ENCODE measurements at places on chromosomes 5 and 9.

DNA sequence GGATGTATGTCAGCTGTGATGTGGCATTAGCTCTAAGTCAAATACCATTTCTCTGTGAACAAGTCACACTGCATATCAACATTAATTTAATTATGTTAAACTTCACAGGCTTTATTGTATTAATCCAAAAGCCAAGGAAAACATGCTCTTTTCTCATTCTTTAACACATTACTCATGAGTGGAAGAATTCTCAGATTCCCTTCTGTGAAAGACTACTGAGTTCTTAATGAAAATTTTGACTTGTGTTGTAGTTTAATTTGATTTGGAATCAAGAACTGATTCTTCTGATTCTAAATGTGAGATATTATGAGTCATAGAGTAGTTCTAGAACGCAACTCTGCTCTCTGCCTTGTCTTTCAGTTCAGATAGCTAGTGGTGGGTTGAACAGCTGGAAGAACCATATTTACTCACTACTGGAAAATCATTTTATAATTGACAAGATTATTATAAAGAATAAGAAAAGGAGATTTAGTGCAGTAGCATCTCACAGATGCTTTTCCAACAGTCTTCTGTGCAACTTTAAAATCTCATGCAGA, 90.6 kb downstream of the VCAN start:
- no peak for DNase-seq

- DNase-seq, result no peak
These were observed 124.7 kb upstream of the TBC1D2 start for GRCh38 chr9:98380065-98380681.

DNA sequence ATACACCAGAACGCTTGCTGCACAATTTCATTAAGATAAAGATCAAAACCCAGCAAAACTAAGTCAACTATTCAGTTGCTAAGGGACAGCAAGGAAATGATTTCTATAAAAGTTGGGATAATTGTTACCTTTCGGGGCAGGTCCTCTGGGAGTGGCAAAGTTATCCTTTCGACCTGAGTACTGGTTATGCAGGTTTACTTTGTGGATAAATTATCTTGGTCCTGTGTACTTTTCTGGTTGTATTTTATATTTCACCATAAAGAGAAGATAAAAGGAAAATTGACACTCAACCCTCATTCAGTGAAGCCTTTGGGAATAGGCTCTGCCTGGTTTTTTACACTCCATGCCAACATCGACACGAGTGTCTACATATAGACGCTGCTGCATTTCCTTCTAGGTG, 146.5 kb downstream of the SYK start:
- no peak for DNase-seq

- DNase-seq, result no peak
These were observed 9.4 kb downstream of the ZNF366 start for GRCh38 chr5:72497823-72498222.

DNA sequence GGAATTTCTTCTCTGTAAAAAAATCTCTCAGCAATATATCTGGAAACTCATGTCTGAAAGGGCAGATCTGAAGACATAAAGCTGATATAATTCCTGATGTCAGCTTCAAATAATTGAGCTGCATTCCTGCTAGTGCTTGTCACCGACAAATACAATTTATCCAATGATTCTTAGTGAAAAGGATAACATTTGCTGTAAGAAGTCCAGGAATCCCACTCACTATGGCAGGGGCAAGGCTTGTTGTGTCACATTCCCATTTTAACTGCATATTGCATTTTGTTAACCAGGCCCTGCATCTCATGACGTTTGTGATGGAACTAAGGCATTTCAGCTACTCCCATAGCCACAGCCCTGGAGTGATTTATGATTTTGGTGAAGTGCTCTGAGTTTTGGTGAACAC, 160.1 kb upstream of the DAB2 start:
- no peak for DNase-seq

GRCh38 chr9:34957492-34958410, at the start of gene PHF24:
Gene PHF24, plus strand, starts transcription at chr9:34958285. Its CDS starts 13,014 bp downstream, at chr9:34971299.
- no peak for DNase-seq

GRCh38 chr5:134523543-134524271, 1.8 kb upstream of the JADE2 start:
- no peak for DNase-seq

- DNase-seq, result no peak
These were observed 23.2 kb upstream of the SPTAN1 start for GRCh38 chr9:128529191-128529590.

GRCh38 chr5:106768392-106768791, 902.3 kb downstream of the EFNA5 start:
- DNase-seq, result no peak

DNA sequence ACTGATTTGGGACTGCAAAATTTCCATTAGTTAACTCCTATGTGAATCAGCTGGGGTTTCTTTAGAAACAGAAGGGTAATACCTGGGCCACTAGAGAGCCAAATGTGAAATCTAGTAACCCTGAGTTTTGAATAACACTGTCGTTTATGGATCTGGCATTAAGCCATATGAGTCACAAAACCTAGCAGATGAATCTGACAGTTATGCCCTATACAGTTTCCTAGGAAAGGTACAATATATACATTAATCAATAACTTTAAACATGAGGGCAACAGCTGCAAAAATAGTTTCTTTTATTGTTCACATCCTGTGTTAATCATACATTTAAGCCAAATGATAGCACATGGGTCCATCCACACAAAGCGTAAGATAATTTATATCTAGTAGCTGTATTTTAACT, 56.9 kb downstream of the PAM start:
- DNase-seq, result no peak

DNA sequence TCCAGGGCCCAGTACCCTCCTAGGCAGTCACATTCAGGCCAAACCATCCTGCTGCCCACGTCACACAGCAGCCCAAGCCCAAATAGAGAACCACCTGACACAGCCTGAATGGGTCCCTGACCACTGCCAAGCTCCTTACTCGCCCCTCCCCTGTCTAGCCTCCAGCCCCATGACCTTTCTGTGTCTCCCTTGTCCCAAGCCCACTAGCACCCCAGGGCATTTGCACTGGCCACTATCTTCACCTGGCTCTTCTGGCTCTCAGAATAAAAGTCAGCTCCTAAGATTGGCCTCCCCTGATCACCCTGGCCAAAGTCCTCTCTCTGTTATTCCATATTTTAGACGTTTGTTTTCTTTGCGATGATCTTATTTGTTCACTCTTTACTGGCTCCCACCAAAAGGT, 20.4 kb downstream of the FGFR4 start:
- DNase-seq, result no peak

DNA sequence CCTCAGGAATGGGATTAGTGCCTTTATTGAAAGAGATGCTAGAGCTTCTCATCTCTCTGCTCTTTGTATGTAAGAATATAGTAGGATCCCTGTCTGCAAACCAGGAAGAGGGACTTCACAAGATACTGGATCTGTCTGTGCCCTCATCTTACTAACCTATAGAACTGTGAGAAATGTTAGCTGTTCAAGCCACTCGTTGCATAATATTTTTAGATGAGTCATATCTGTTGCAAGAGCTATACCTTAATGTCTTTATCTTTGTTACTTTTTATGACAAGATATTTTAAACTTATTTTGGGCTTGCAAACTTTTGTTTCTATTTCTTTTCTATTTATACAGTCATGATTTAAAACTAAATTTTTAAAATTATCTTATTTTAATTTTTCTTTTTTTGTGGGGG, 1296.8 kb upstream of the CDH6 start:
- no peak for DNase-seq

- no peak for DNase-seq
These were observed 78.5 kb upstream of the EPB41L4B start for GRCh38 chr9:109399258-109399767.

DNA sequence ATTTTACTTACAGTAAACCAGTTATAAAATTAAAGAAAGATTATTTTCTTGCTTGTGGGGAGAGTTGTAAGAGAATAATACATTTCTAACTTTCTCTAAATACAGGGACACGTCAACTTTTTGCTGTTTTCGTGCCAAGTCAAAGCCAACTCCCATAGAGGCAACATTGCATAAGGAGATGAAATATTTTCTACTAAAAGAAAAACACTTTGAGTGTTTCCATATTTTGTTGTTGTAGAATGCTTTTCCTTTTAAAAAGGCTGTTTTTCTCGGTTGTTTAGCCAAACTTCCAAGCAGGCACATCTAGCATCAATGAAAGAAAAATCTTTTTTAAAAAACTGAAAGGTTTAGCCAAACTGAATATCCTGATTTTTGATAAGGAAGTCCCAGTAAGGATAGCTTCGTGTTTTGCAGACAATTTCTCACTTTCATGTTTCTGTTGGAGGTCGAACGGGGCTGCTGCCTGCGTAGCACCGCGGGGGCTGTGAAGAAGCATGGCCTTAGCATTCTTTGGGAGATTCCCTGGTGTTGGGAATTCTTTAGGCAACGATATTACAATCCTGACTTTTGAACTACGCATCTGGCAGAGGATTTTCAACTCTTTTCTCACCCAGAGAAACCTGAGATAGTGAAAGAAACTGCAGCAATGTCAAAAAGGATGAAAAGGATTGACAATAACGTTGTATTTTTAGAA, 108.1 kb upstream of the FBXL7 start:
- no peak for DNase-seq

DNA sequence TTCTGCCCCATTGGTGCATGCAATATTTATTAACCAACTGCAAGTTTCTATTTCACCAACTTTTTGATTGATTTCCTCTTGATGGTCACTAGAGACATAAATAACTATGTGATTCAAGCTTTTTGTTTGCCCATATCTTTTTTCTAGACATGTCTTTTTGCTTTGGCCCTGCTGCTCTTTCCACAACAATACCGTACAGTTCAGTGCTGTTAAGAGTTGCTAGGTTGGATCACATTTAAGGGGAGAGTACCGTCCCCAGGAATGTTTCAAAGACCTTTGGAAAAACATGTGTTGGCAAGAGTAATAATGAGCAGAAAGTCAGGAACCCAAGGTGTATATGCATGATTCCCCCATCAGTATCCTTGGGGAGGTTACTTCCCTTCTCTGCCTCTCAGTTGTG, 268.8 kb upstream of the RFX3 start:
- DNase-seq, result no peak

DNA sequence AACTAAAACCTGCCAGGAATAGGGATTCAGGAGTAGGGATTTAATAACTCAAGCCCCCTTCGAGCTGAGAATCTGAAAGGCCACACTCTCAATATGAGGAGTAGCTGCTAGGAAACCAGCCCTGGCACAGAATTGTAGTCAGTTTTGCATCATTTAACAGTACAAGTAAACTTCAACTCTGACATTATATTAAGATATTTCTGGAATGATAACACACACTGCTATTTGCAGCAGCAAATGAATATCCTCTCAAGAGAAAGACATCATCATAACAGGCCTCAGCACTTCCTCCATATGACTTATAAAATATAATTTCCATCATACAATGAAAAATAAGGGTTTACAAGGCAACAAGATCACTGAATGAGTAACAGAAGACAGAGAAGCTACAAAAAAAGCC, 138.2 kb upstream of the RFX3 start:
- no peak for DNase-seq

GRCh38 chr5:69213513-69214215, 21.0 kb upstream of the CDK7 start:
- DNase-seq, result no peak

- DNase-seq, result no peak
These were observed 122.9 kb downstream of the HINT1 start for GRCh38 chr5:131042021-131042789.

DNA sequence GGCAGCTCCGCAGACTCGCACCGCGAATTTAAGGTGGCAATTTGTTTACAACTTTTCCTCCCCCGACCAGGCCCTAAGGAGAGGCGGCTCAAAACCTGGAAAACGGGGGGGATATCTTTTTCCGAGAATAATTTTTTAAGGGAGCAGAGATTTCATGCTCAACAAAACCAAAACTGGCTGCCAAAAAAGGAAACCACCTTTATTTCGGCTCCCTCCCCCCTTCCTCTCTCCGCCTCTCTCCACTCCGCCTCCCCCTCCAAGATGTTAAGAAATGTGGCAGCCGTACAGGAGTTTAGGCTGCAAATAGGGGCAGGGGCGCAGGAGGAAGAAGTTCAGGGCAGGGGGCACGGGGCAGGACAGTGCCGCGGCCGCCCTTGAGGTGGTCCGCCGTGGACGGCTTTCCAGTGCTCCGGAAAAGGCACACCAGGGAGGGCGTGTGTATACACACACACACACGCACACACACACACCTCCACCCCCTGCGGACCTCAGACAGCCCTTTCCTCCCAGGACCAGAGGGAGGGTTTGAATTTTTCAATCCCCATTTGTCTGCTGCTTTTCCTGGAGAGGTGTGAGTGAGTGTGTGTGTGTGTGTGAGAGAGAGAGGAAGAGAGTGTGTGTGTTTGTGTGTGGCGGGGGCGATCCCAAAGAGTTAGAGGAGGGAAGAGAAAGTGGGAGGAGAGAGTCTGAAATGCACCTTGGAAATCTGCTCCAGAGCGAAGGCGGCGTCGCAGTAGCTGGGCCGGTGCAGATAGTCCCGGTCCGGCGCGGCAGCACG, 9.1 kb downstream of the PTCH1 start:
- peak; percentile 46 for DNase-seq

GRCh38 chr5:13591621-13592020, 352.9 kb downstream of the DNAH5 start:
- DNase-seq, result no peak

GRCh38 chr9:8864545-8864896, 1064.9 kb upstream of the DMAC1 start:
- DNase-seq, result no peak

GRCh38 chr5:91423871-91424270, 40.8 kb upstream of the ARRDC3 start:
- no peak for DNase-seq

DNA sequence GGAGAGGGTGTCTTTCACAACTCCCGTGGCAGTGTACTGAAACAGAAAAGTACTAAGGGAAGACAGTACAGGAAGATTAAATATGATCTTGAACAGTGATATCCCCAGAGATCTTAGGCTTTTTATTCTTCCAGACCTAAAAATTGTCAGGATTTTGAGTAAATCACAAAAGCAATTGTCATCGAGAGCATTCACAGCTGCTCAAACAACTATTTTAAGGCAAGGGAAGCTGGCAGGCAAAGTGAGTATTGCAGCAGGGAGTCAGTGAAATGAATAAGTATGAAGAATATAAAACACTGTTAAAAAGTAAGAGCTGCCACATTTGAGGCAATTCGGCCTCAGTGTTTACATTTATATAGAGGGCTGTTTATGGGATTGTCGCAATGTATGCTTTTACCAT, 479.0 kb downstream of the CAAP1 start:
- no peak for DNase-seq

DNA sequence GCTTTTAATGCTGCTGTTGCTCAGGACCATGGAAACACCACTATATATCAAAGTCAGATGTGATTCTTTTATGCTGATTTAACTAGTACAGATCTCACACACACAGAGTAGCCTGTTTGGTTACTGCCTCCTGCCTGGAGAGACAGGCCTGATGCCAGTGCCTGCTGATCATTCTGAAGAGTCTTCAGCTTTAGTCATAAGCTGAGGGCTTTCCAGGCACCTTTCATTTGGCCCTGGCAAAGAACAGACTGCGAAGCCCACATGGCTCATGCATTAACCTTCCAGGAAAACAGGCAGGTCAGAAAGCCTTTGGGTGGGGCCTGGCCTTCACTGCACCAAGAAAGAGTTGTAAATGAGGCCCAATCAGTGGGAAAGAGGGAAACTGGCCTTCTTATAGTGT, 144.7 kb downstream of the SAXO1 start:
- no peak for DNase-seq
